A549 (cell line): ENCODE measurements at places on chromosomes 11 and 22. TPM values are rescaled to one million over a fixed set of nuclear protein-coding genes. Genes with fewer than 3 reads are reported as not detected.
A peak's percentile ranks its signal among the peaks of the same experiment; 100 is the strongest.

The PKDREJ gene
- polyA plus RNA-seq: not detected in 3 replicates

- no peak for DNase-seq
Observed at GRCh38 chr11:130850185-130850944, 65.9 kb downstream of the SNX19 start.

The MUC5B gene
- polyA plus RNA-seq: 0.70 to 1.4 TPM (median 0.81 TPM) in 3 replicates

DNA sequence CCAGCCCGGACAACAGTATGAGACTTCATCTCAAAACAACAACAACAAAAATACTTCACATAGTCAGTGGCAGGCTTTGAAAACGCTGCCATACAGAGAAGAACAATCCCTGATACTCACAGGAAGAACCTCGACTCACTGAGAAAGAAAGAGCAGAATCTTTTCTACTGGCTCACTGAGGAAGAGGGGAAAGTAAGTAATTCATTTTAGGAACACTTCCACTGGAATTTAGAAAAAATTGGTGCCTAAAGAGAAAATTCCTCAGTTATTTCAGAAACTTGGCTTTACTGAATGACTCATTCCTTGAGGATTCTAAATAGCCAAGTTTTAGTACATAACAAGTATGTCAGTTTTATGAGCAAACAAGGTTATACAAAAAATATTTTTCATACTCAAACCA lies 12.3 kb downstream of the NARS2 start:
- DNase-seq: peak; percentile 9

GRCh38 chr22:46499805-46500189 lies 37.6 kb downstream of the CELSR1 start:
- DNase-seq: no peak

GRCh38 chr11:12086271-12087074 lies 23.9 kb upstream of the MICAL2 start:
- peak; percentile 89 for DNase-seq

DNA sequence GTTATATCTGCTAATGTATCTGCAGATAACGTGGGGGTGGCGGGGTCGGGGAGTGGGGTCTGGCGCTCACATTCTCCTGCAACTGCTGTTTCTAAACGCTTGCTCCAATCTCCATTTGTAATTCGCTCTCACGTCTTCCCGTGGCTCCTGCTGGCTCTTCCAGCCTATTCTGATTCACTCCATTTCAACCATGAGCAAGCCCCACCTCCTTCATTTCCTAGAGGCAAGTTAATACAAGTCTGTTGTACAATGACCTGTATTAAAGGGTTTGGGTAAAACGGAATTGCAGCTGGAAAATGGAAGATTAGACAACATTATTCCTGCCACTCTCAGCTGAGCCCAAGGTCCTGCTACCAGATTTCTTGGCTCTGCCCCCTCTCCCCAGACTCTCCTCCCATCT lies 132.3 kb downstream of the CSNK2A3 start:
- DNase-seq: no peak

The CCDC85B gene
- polyA plus RNA-seq: 24.3 to 35.2 TPM (median 27.5 TPM) in 3 replicates

GRCh38 chr22:37163575-37164504 lies 14.1 kb upstream of the IL2RB start:
- DNase-seq: no peak

The TRPM5 gene
- polyA plus RNA-seq: not detected in 3 replicates

DNA sequence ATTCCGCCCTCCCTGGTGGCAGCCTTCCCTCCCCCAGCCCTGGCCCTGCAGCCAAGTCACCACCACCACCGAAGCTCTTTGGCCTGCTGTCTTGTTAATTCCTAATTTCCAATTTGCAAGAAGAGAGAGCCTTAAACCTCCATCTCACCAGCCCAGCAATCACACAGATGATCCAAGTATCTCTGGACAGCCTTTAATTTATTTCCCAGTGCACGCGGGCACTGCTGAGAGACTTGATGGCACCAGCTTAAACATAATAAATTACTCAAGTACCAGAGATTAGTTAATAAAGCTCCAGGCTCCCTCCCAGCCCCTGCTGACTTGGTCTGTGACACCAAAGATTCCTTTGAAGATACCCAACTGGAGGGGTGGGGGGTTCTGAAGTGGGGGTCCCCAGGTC lies 494.7 kb downstream of the BUD13 start:
- no peak for DNase-seq
